ENCODE measurements at places on chromosomes 6 and 20.

GRCh38 chr6:28658475-28659249 is 133.0 kb downstream of the GPX5 start:
- DNase-seq = no peak

- DNase-seq = no peak
These were observed 140.8 kb upstream of the RIN2 start for GRCh38 chr20:19617256-19617655.

GRCh38 chr20:53445321-53445731 is 148.3 kb downstream of the ZNF217 start:
- no peak for DNase-seq

DNA sequence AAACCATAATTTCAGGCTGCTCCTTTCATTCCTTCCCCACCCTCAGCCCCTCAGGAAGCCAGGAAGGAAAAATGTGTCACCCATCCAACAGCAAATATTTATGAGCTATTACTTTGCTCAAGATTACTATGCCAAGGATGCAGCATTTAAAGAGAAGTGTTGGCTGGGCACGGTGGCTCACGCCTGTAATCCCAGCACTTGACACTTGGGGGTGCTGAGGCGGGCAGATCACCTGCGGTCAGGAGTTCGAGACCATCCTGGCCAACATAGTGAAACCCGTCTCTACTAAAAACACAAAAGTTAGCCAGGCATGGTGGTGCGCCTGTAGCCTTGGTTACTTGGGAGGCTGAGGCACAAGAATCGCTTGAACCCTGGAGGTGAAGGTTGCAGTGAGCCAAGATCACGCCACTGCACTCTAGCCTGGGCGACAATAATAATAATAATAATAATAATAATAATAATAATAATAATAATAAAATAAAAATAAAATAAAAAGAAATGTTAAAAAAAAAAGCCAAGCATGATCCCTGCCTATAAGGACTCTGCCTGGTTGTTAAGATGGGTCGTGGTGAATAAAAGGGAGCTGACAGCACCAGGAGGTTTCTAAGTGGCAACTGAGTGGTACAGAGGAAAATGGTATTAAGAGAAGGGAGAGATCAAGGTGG is 20.5 kb upstream of the TIAM2 start:
- DNase-seq = no peak

GRCh38 chr6:55276745-55277530 is 50.3 kb upstream of the GFRAL start:
- no peak for DNase-seq

DNA sequence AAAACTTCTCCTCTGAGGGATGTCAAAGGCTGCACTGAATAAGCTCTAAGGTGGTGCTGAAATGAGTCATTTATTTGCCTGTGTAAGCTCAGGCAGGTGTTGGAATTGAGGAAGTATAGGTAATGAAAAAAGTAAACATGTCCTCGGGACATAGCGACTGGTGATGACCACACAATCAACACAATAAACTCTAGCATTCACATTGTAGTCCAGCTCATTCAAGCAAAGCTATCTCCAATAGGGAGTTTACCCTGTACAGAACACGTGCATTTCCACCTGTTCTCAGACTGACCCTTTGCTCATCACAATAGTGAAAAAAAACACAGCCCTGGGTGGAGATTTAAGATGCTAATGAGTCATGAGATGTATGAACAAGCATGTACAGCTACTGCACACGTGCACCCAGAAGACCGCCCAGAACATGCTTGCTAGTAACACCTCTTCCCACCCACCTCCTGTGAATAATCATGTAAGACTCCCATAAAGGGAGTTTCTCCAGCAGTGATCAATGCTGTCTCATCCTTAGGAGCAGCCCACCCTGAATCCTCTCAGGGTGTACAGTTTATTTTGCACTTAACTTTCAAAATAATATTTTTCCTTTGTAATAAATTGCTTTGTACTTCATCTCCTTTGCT is 33.0 kb upstream of the POU5F1 start:
- DNase-seq = no peak
